ENCODE measurements at places on chromosomes 6 and 20.

GRCh38 chr6:109441069-109441816 is 719 bp downstream of the SMPD2 start:
- DNase-seq: no peak

GRCh38 chr20:46065691-46066090 is 24.1 kb downstream of the NCOA5 start:
- DNase-seq: no peak

GRCh38 chr6:163381118-163381756 is 33.3 kb upstream of the QKI start:
- no peak for DNase-seq

- DNase-seq: no peak
Measured at GRCh38 chr20:62832951-62833391, 16.1 kb downstream of the COL9A3 start.

DNA sequence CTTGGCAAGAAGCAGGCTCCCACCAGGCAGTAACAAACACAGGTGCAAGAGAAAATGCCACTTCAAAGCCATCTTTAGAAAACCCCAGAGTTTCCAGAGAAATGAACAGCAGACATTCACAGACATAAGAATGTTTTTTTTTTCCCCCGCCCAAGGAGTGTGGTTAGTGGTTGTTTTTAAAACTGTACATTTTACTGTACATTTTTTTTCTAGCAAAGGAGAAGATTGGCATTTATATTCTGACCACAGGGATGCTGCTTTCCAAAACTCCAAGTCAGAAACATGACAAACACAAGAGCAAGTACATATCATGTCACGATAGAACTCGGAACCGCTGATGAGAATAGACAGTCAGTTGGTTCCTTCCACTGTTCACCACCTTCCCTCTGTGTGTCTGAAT is 197.9 kb downstream of the LRFN2 start:
- no peak for DNase-seq

DNA sequence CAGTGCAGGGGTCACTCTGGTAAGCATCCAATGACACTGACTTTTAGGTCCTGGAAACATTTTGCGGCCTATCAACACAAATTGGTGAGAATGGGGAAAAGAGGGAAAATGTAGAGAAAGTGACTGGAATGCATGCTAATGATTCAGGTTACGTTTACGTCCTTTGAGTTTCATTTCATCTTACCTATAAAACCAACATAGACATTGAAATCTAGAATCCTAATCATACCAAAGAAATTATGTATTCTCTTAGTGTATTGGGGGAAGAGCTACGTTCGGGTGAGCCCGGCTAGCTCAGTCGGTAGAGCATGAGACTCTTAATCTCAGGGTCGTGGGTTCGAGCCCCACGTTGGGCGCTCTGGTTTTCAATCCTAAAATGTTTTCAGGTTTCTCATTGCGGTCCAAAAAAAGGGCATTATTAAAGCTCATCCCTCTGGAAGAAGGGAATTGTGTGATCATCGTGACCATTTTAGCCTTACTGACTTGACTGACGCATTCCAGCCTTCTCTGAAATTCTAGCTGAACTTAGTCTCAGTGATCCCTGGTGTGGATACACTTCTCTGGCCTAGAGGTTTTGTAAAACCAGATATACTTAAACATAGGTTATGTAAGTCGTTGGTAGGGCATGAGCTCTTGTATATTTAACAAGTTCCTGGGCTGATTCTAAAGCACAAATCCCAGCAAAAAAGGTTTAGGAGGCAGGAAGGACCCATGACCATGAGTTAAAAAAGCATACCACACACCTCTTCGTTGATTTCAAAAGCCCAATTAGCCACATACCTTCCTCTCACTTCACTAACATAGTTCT is 18.3 kb downstream of the HMGN4 start:
- peak; percentile 79 for DNase-seq

- no peak for DNase-seq
Measured at GRCh38 chr20:63533388-63533787, 3.8 kb downstream of the PTK6 start.

DNA sequence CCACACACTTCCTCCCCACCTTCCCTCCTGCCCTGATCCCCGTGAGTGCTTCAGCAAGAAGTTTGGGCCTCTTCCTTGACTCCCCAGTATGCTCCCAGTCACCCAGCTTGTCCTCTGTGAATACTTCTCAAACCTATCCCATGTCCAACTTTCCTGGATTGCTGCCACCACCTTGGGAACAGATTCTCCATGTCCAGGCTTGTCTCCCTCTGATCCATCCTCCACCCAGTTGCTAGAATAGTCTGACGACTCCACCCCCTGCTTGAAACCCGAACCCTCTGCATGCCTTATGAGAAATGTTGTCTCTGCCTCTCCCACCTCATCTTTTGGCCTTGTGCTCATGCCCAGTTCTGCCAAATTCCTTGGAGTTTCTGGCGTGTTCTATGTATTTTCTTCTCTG is 108.0 kb downstream of the PPP1R14C start:
- DNase-seq: no peak

DNA sequence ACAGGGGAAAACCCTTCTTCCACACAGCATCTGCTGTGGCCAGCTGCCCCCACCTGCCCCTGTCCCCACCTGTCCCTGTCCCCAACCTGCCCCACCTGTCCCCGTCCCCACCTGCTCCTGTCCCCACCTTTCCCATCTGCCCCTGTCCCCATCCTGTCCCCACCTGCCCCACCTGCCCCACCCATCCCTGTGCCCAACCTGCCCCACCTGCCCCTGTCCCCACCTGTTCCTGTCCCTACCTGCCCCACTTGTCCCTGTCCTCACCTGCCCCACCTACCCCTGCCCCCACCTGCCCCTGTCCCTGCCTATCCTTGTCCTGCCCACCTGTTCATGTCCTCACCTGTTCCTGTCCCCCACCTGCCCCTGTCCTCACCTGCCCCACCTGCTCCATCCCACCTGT is 6.4 kb upstream of the MYT1 start:
- DNase-seq: no peak

DNA sequence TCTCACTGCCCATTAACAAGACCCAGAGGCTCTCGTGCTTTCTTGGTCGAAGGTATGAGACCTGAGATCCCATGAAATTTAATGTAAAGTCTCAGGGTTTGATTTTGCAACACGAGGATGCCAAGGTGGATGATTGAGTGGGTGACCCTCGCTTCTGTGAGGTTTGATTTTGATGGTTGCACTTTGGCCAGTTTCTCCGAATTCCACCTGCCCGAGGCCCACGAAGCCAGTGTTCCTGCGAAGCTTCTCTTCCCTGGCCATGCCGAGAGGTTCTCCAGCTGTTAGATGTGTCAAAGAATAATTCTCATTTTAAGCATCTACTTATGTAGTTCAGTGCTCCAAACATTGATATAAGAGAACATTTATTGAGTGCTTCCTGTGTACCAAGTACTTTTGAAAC is at the start of gene KIF25:
TSS of gene KIF25 (plus strand) at position 30 of the 400 bp plus-strand sequence. CDS start 31,915 bp downstream, outside the sequence.
- no peak for DNase-seq

GRCh38 chr20:49752201-49752903 is 38.7 kb upstream of the B4GALT5 start:
- no peak for DNase-seq

GRCh38 chr20:56929606-56930005 is 300.5 kb downstream of the TFAP2C start:
- no peak for DNase-seq

GRCh38 chr6:15550546-15551123 is 112.2 kb downstream of the DTNBP1 start:
- DNase-seq: no peak

GRCh38 chr6:104710543-104711335 is 149.0 kb downstream of the HACE1 start:
- no peak for DNase-seq

DNA sequence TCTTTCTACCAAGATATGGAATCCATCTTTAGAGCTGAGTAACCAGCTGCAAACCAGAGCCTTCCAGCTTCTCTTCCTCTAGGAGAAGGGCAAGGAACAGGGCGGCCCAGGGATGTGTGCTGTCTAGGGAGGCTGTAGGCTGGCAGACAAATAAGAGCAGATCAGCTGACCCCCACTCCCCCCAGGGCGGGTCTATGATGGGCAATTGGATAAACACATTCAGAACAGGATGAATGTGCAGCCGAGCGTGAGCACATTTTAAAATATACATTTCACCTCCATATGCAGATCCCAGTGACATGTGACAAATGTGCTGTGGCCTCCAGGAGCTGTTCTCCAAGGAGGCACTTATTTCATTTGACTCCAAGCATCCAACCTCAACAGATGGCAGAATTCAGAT is 580.1 kb downstream of the PTPRT start:
- no peak for DNase-seq

- DNase-seq: no peak
Measured at GRCh38 chr6:144745439-144745838, 460.3 kb downstream of the UTRN start.

- no peak for DNase-seq
Measured at GRCh38 chr6:22471132-22471690, 98.2 kb upstream of the HDGFL1 start.

DNA sequence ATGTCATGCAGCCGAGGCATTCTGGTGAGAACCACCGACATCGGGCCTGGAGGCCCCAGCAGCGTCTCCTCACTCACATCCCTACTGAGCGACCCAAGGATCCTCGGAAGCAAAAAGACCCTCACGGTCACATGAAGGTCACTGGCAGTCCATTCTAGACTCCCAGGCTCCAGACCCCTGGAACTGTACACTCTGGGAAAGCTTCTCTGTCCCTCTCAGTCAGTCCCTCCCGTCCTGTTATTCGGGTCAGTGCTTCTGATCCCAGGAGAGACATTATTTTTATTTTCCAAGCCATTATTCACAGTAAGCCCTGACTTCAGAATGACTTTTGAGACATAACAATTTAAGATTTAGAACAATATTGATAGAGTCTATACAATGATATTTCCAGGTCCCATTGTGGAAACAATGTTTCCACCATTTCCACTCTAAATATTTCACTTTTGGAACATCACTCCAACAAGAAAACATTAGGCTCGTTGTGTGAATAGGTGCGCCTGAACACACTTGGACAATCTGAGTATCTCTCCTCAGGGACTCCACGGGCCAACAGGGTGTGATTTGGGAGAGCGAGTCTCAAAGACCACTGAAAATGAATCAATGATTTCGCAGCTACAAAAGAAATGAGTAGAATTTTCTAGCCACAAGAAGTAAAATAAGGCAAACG is 199.7 kb downstream of the SOD2 start:
- no peak for DNase-seq

DNA sequence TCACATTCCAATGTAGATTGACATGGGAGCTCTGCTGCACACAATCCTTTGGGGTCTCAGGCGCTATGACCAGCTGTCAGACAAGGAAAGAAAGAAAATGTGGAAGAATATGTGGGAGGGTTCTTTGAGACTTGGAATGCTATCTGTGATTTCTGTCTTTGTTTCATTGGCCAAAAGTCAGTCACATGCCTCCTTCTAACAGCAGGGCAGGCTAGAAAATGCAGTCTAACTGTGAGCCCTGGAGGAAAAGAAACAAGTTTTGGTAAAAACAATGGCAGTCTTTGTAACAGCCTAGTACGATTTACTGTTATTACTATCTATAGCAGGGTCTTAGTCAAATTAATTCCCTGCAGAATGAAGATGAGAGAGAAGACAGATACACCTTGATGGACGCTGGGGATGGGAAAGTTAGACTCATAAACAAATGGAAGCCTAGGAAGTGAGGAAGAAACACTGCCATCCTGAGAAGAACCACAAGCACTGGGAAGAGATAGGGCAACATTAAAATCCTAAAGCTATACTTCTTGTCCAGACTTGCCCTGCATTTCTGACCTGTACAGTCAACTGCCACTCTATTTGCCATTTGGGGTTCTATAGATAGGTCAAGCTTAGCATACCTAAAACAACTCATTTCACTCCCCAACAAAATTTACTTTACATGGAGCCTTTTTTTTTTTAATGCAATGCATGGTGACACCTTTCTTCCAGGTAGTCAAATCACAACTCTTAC is 833.0 kb downstream of the KIF16B start:
- DNase-seq: no peak

GRCh38 chr6:7819431-7820015 is 91.1 kb downstream of the TXNDC5 start:
- DNase-seq: no peak

DNA sequence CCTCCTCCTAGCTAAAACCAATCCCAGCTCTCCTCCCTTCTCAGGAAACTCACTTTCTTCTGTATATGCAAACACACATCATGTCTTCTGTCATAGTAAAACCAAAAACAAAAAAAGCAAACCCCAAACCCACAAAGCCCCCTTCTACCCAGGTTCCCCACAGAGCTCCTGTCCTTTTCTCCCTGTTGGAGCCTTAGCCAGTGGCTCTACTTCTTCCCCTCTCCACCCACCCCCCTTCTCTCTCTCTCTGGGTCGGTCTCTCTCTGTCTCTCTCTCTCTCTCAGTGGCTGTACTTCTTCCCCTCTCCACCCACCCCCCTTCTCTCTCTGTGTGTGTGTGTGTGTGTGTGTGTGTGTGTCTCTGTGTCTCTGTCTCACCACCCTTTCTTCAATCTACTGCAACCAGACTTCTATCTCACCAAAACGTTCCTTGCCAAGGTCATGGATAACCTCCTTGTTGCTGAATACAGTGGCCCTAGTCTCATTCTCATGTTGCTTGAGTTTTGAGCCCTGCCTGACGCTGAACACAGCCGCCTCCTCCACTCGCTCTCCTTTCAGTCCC is 8.7 kb upstream of the OSER1 start:
- DNase-seq: no peak

- DNase-seq: no peak
Measured at GRCh38 chr6:136464874-136465273, 85.3 kb downstream of the MAP7 start.

GRCh38 chr6:155432293-155432692 is 23.3 kb downstream of the NOX3 start:
- DNase-seq: no peak

DNA sequence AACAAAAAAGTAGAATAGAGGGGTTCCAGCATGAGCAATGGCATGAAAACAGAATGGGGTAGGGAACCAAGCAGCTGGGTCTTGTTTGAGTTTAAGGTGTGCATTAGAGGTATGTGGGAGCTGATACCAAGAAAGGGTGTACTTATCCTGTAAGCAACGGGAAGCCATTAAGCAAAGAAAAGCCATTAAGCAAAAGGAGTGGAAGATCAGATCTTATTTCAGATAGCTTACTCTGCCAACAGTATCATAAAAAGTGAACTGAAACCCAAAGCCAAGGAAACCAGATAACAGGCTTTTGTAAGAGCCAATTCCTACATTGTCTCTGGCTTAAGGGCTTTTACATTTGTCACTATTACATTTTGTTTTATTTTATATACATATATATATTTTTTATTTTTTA is 21.3 kb upstream of the BEND6 start:
- DNase-seq: no peak

DNA sequence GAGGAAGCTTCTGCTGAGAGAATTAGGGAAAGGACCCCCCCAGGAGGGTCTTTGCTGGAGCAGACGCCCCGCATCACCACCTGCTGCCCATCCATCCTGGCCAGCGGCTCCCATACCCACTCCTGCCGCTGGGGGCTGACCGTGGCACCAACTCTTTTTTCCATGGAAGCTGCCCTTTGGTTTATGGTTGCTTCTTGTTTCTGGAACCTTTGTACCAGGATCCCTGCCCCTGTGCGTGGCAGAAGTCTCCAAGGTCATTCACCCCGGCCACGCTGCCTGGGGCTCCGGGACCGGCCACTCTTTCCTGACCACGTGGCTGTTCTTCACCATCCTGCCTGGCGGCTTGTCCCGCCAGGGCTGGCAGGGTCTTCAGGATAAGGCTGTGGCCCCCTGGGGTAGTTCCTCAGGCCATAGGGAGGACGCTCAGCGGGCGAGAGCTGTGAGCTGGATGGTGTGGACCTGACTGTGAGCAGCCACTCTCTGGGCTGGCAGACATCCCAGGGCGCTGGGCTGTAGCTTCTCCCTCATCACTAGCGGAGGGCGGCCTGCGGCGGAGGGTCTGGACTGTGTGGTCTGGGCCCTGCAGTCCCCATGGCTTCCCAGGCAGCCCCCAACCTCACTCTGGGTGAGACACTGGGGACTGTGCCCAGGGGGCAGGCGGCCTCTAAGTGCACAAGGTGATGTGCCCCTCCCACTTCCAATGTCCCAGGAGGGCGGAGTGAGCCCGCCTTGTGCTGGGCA is 22.8 kb upstream of the RBBP8NL start:
- DNase-seq: no peak
